ENCODE measurements at places on chromosomes 11 and 22.

GRCh38 chr11:132186699-132187098 is 816.3 kb downstream of the NTM start:
- DNase-seq = no peak

GRCh38 chr11:67113231-67113721 is 5.8 kb upstream of the KDM2A start:
- no peak for DNase-seq

DNA sequence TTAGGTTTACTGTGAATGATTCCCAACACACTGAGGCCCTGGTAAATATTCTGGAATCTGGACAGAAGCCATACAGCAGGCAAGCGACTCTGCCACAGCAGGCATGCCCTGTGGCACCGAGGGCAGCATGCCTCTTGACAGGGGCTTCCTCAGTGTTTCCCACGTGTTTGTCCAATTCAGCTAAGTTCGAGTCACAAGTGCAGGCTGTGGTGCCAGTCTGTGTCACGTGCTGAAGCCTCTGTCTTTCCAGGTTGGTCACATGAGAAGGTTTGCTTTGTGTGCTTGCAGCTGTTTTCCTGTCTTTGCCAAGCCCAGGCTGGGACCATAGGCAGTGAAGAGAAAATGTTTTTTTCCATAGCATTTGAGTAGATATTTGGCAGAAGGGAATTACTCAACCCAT is 2.4 kb upstream of the PPFIBP2 start:
- DNase-seq = peak; percentile 77

DNA sequence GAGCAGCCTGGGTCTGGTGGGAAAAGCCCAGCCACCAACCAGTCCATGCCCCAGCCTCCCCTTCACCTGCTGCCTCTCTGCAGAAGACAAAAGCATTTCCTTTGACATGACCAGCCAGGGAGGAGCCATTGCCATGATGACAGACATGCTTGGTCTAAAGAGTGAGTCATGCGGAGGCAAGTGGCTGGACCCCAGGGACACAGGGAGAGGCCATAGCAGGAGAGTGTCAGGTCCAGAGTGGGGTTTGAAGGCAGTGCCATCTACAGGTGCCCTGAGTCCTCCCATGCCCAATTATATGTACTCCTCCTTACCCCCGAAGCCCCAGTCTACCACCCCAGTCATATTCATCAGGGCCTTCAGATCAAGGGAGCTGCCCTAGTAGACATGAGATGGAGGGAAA is 67.4 kb downstream of the SCN3B start:
- no peak for DNase-seq

DNA sequence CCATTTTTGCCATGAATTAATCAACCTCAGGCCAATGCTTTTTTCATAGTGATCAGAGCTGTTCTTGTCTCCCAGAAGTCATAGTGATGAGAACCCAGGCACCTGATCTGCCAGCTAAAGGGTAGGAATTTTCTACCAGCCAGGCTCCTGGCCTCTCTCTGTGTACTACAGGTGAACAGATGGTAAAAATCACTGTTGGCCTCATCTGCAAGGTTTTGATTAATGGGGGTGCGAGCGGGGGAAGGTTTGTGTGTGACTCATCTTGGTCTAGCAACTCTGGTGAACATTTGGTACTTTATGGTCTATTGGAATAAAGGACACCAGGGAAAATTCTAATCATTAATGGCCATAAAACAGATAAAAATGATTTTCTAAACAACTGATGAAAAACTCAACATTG is 14.4 kb upstream of the APOL4 start:
- peak; percentile 4 for DNase-seq

- no peak for DNase-seq
Measured at GRCh38 chr11:79336797-79337517, 103.9 kb downstream of the TENM4 start.

Data from coronary artery (tissue), 2 donors.